Type B pancreatic cell (in vitro differentiated cells): ENCODE measurements at places on chromosomes 1 and 21. TPM values are rescaled to one million over a fixed set of nuclear protein-coding genes. Genes with fewer than 3 reads are reported as not detected.

GRCh38 chr1:221648201-221648600 is 93.7 kb downstream of the DUSP10 start:
- DNase-seq, result no peak
- H3K36me3 ChIP-seq, result no peaks in the 10 kb centered on the region
- H3K27me3 ChIP-seq, result peaks cover 3% of the 10 kb centered on the region
- H3K27ac ChIP-seq, result no peak overlapping the region
- no peaks in the 10 kb centered on the region for H3K4me1 ChIP-seq

GRCh38 chr1:115041654-115042053 is 12.0 kb downstream of the TSHB start:
- H3K27me3 ChIP-seq, result no peaks in the 10 kb centered on the region
- H3K4me3 ChIP-seq, result no peak overlapping the region
- no peaks in the 10 kb centered on the region for H3K36me3 ChIP-seq
- no peaks in the 10 kb centered on the region for H3K4me1 ChIP-seq

- DNase-seq, result no peak
- H3K4me3 ChIP-seq, result no peak overlapping the region
- no peaks in the 10 kb centered on the region for H3K36me3 ChIP-seq
- H3K4me1 ChIP-seq, result peaks cover 9% of the 10 kb centered on the region
- H3K27me3 ChIP-seq, result no peaks in the 10 kb centered on the region
These were observed 18.8 kb upstream of the LIN9 start for GRCh38 chr1:226327761-226328162.

GRCh38 chr1:235098991-235099390 is 29.6 kb downstream of the TOMM20 start:
- H3K27me3 ChIP-seq, result no peaks in the 10 kb centered on the region
- H3K27ac ChIP-seq, result no peak overlapping the region
- H3K36me3 ChIP-seq, result no peaks in the 10 kb centered on the region
- no peak for DNase-seq
- H3K4me3 ChIP-seq, result no peak overlapping the region
- peaks cover 10% of the 10 kb centered on the region for H3K4me1 ChIP-seq

DNA sequence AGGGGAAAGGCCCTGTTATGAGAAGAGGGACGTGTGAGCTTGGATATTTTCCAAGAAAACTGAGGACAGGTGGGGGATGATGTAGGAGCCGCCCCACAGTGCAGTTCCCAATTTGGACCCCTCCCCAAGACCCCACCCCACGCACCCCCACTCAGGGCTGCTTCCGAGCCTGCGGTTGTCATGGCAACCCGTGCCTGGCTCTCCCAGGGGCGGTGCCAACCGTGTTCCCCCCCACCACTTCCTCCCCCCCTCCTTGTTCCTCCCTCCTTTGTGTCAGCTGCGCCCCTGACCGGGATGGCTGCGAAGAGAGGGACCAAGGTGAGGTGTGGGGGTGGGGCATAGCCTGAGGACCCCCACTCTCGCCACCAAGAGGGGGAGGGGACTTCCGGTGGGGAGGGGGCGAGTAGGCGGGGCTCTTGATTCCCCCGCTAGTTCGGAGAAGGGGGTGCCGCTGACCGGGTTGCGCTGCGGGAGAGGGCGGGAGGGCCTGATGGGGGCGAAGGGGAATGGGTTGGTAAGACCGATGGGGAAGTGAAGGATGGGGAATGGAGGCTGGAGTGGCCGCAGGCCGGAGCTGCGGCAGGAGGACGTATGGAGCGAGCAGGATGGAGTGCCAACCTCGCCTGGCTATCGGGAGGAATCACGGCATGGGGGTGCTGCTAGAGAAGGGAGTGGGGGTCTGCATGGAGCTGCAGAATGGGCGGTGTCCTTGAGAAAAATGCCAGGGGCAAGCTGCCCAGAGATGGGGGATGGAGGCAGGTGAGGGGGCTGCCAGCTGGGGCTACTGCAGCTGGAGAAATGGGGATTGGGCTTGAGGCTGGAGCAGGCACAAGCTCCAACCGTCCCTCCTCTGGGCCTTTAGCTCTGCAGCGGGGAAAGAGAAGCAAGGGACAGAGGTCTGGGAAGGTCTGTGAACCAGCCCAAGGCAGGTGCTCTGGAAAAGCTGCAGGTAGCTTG is 953 bp downstream of the TRIM46 start:
- peaks cover 23% of the 10 kb centered on the region for H3K4me1 ChIP-seq
- peaks cover 3% of the 10 kb centered on the region for H3K27me3 ChIP-seq
- H3K36me3 ChIP-seq, result peaks cover 6% of the 10 kb centered on the region
- peak overlapping the region; percentile 36 for H3K27ac ChIP-seq
- DNase-seq, result peak; percentile 71
- H3K4me3 ChIP-seq, result peak overlapping the region; percentile 100

- peaks cover 20% of the 10 kb centered on the region for H3K36me3 ChIP-seq
- H3K4me1 ChIP-seq, result peaks cover 3% of the 10 kb centered on the region
- no peak overlapping the region for H3K27ac ChIP-seq
- DNase-seq, result no peak
These were observed 17.5 kb downstream of the LRRC71 start for GRCh38 chr1:156937883-156938282.

GRCh38 chr1:6171548-6172124 is 8.5 kb downstream of the CHD5 start:
- no peak overlapping the region for H3K4me3 ChIP-seq
- H3K36me3 ChIP-seq, result no peaks in the 10 kb centered on the region
- H3K27ac ChIP-seq, result no peak overlapping the region
- H3K4me1 ChIP-seq, result no peaks in the 10 kb centered on the region
- no peak for DNase-seq

The CD84 gene
- total RNA-seq, result not detected in 2 replicates

GRCh38 chr1:236258114-236258622 is 23.6 kb downstream of the ERO1B start:
- H3K4me3 ChIP-seq, result no peak overlapping the region
- no peak for DNase-seq
- H3K4me1 ChIP-seq, result no peaks in the 10 kb centered on the region
- peaks cover 24% of the 10 kb centered on the region for H3K36me3 ChIP-seq

GRCh38 chr1:19668888-19669287 is 4.2 kb downstream of the HTR6 start:
- peaks cover 86% of the 10 kb centered on the region for H3K27me3 ChIP-seq
- H3K27ac ChIP-seq, result no peak overlapping the region
- H3K4me1 ChIP-seq, result no peaks in the 10 kb centered on the region
- no peaks in the 10 kb centered on the region for H3K36me3 ChIP-seq

GRCh38 chr21:41121785-41122415 is 46.1 kb upstream of the BACE2 start:
- peaks cover 10% of the 10 kb centered on the region for H3K27me3 ChIP-seq
- H3K36me3 ChIP-seq, result no peaks in the 10 kb centered on the region
- peak; percentile 82 for DNase-seq
- no peaks in the 10 kb centered on the region for H3K4me1 ChIP-seq
- H3K27ac ChIP-seq, result no peak overlapping the region
- H3K4me3 ChIP-seq, result no peak overlapping the region

The FNDC5 gene
- 20.0 and 49.9 TPM in 2 replicates for total RNA-seq

- H3K36me3 ChIP-seq, result no peaks in the 10 kb centered on the region
- no peak overlapping the region for H3K4me3 ChIP-seq
- no peak overlapping the region for H3K27ac ChIP-seq
- H3K27me3 ChIP-seq, result no peaks in the 10 kb centered on the region
- no peak for DNase-seq
These were observed 6.8 kb upstream of the ALDH4A1 start for GRCh38 chr1:18908911-18909771.

- H3K36me3 ChIP-seq, result no peaks in the 10 kb centered on the region
- DNase-seq, result no peak
- H3K4me3 ChIP-seq, result no peak overlapping the region
- no peak overlapping the region for H3K27ac ChIP-seq
- peaks cover 10% of the 10 kb centered on the region for H3K27me3 ChIP-seq
These were observed 267.8 kb upstream of the FMN2 start for GRCh38 chr1:239823852-239824251.

GRCh38 chr1:11595285-11595684 is 58.9 kb downstream of the FBXO2 start:
- H3K36me3 ChIP-seq, result no peaks in the 10 kb centered on the region
- no peaks in the 10 kb centered on the region for H3K4me1 ChIP-seq
- H3K4me3 ChIP-seq, result no peak overlapping the region
- no peak overlapping the region for H3K27ac ChIP-seq

The CD1E gene
- total RNA-seq, result not detected in 2 replicates

The RORC gene
- total RNA-seq, result not detected in 2 replicates

The ZYG11A gene
- total RNA-seq, result 0.31 and 0.64 TPM in 2 replicates

DNA sequence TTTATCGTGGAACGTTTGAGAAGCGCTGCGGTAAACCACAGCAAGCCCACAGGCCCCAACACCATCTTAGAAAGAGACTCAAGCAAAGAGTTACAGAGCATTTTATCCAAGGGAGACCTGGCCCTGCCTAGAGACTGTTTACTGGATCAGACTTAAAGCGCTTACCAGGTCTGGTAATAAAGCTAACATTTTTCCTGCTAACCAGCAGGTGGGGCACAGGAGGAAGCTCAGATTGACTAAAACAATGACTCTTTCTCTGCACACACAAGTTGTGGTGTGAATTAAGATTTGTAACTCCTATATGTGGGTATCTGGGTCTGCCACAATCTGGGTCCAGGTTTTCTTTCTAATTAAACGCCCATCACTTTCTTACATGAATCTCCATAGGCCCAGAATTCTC is 136.5 kb upstream of the ETS2 start:
- H3K36me3 ChIP-seq, result no peaks in the 10 kb centered on the region
- no peak for DNase-seq
- peaks cover 5% of the 10 kb centered on the region for H3K4me1 ChIP-seq
- peaks cover 51% of the 10 kb centered on the region for H3K27me3 ChIP-seq

DNA sequence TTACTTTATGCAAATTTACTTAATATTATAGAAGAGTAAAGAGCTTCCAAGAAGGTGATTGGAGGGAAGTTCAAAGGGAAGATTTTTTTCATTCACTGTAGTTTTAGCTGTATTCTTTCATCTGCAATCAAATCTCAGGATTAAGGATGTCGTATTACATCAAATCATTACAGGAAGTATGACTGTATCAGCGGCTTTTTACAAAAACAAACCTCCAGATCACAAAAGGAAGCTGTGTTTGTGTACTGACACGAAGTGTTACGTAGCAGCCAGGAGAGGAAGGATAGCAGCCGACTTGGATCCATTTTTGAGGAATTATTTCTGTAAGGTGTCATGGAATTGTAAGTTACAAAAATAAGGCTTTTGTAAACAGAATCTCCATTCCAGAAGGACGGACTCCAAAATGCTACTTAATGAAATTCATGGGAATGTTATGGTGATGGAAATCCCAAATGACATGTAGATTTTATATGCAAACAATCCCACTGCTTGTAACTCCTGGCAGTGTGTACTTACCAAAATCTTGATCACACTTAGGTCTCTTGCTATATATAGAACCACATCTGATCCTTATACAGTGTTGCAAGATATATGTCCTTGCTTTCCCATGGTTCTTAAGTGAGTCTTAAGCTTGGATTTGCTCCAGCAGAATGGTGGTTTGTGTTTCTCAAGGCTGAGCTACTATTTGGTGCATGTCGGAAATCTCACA is 49.8 kb downstream of the KCNJ15 start:
- no peak overlapping the region for H3K27ac ChIP-seq
- DNase-seq, result no peak
- peaks cover 18% of the 10 kb centered on the region for H3K4me1 ChIP-seq
- H3K4me3 ChIP-seq, result no peak overlapping the region
- H3K27me3 ChIP-seq, result no peaks in the 10 kb centered on the region

The KCNJ9 gene
- not detected in 2 replicates for total RNA-seq

- DNase-seq, result no peak
- peak overlapping the region; percentile 46 for H3K27ac ChIP-seq
- H3K4me1 ChIP-seq, result peaks cover 26% of the 10 kb centered on the region
- no peak overlapping the region for H3K4me3 ChIP-seq
- no peaks in the 10 kb centered on the region for H3K27me3 ChIP-seq
These were observed 15.9 kb upstream of the CD58 start for GRCh38 chr1:116586741-116587143.

DNA sequence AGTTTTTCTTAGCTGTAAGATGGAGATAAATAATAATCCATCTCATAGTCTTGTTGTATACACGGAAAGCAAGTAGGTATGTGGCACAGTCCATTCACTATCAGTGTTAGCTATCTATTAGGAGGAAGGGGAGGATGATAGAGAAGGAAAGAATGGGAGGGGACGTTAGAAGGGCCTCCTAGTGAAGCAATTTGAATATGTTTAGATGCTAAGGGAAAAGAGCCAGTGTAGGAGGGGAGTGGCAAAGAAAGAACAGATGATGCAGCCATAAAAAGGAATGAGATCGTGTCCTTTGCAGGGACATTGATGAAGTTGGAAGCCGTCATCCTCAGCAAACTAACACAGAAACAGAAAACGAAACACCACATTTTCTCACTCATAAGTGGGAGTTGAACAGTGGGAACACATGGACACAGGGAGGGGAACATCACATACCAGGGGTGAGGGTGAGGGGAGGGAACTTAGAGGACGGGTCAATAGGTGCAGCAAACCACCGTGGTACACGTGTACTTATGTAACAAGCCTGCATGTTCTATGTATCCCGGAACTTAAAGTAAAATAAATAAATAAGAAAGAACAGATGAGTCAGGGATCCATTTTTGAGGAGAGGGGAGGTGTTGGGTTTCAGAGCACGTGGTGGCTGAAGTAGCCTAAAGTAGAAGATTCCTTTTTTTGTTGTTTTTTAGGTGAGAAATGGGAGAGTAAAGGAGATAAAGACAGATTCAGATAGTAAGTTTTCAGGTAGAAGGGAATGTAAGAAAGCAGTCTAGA is 124.1 kb downstream of the POU2F1 start:
- H3K27me3 ChIP-seq, result no peaks in the 10 kb centered on the region
- H3K4me3 ChIP-seq, result no peak overlapping the region
- peaks cover 9% of the 10 kb centered on the region for H3K4me1 ChIP-seq
- no peak for DNase-seq

The ZBTB40 gene
- 26.9 and 27.3 TPM in 2 replicates for total RNA-seq

- H3K27me3 ChIP-seq, result no peaks in the 10 kb centered on the region
- no peak overlapping the region for H3K4me3 ChIP-seq
- no peak overlapping the region for H3K27ac ChIP-seq
- H3K4me1 ChIP-seq, result no peaks in the 10 kb centered on the region
- DNase-seq, result no peak
These were observed 9.4 kb upstream of the UBR4 start for GRCh38 chr1:19219451-19219850.

DNA sequence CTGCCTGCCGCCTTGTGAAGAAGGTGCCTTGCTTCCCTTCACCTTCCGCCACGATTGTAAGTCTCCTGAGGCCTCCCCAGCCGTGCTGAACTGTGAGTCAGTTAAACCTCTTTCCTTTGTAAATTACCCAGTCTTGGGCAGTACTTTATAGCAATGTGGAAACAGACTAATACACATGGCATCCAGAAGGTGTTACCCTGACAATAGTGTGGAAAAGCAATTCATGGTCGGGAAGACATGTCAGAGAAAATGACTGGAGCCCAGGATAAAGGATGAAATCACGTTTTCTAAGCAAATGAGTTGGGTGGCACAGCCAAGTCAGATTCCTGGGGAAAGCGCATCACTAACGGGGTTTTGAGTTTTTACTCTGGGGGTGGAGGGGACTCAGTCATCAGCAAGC is 76.4 kb downstream of the HLCS start:
- H3K4me1 ChIP-seq, result peaks cover 13% of the 10 kb centered on the region
- H3K27ac ChIP-seq, result no peak overlapping the region
- no peak overlapping the region for H3K4me3 ChIP-seq
- DNase-seq, result no peak

The KCNC4 gene
- total RNA-seq, result 3.4 and 4.8 TPM in 2 replicates

The RSPH1 gene
- 2.1 and 5.2 TPM in 2 replicates for total RNA-seq

The HSPB7 gene
- total RNA-seq, result 0.48 and 0.64 TPM in 2 replicates

GRCh38 chr1:205783433-205783795 is 8.1 kb upstream of the RAB29 start:
- H3K4me1 ChIP-seq, result no peaks in the 10 kb centered on the region
- no peaks in the 10 kb centered on the region for H3K36me3 ChIP-seq
- H3K27ac ChIP-seq, result no peak overlapping the region
- no peak overlapping the region for H3K4me3 ChIP-seq
- H3K27me3 ChIP-seq, result no peaks in the 10 kb centered on the region

GRCh38 chr1:18230840-18231239 is 123.2 kb downstream of the IGSF21 start:
- H3K4me3 ChIP-seq, result no peak overlapping the region
- H3K4me1 ChIP-seq, result no peaks in the 10 kb centered on the region
- H3K27ac ChIP-seq, result no peak overlapping the region
- peaks cover 44% of the 10 kb centered on the region for H3K27me3 ChIP-seq
- no peaks in the 10 kb centered on the region for H3K36me3 ChIP-seq

The MCOLN2 gene
- total RNA-seq, result 0.19 and 0.31 TPM in 2 replicates

The KRTAP12-1 gene
- total RNA-seq, result not detected in 2 replicates
